ENCODE measurements at places on chromosomes 4 and X.

GRCh38 chr4:17447675-17448298 lies 64.1 kb downstream of the QDPR start:
- DNase-seq: no peak

- no peak for DNase-seq
Observed at GRCh38 chr4:70392057-70392776, 5.5 kb upstream of the OPRPN start.

GRCh38 chr4:25021216-25021615 lies 9.5 kb downstream of the LGI2 start:
- no peak for DNase-seq

DNA sequence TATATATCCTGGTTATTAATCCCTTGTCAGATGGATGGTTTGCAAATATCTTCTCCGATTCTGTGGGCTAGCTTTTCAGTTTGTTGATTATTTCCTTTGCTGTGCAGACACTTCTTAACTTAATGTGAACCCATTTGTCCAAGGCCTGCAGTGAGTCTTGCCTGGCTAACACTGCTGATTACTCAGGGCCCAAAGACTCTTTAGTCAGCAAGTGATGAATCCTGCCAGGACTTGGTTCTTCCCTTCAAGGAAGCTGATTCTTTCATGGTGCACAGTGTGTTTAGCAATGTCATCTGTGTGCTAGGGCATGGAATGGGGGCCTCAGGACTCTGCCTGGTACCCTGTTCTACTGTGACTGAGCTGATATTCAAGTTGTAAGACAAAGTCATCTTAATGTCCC lies 81.8 kb upstream of the TEX13A start:
- no peak for DNase-seq

DNA sequence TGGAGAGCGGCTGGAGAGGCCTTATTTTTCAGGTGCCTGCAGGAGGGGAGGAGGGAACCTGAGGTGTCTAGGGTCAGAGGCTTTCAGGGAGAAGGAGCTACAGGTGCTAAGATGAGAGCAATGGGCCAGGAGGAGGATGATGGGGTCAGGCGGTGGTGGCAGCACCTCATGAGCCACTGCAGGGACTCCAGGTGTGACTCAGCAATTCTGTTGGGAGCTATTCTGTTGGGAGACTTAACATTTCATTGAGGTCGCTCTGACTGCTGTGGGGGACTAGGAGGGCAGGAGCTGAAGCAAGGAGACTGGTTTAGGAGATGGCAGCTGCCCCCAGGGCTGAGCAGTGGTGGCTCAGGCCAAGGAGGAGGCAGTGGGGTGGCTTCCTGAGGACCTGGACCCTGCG lies 65.0 kb downstream of the CLDN34 start:
- no peak for DNase-seq

DNA sequence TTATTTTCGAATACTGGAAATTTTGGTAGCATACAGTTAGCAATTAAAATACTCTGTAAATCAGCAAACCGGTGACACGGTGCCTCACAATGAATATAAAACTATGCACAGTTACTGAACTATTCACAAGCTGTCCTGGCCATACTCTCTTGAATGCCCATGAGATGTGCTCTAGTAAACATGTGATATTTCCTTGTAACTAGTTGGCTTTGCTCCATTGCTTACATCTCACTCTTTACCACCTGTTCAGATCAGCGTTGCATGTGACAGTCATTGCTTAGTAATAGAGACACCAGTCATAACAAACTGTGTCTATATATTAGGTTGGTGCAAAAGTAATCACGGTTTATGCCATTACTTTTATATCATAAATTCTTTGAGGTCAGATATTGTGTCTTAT lies 897.9 kb upstream of the FTHL17 start:
- no peak for DNase-seq

DNA sequence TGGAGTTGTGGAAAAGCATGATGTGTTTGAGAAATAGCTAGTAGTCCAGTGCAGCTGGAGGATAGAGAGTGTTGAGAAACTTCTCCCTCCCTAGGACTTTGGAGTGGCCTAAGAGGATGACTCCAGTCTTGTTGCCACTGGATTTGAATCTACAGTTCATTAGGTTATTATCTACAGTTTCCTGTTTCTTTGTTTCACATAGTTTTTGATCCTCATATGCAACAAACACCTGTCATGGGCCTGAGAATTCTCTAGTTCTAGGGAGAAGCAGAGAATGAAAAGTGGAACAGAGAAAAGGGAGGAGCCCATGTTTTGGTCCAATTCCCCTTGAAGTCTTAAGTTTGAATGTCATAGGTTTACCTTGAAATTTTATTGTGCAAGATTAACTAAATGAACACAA lies 73.6 kb upstream of the TBC1D9 start:
- DNase-seq: no peak

DNA sequence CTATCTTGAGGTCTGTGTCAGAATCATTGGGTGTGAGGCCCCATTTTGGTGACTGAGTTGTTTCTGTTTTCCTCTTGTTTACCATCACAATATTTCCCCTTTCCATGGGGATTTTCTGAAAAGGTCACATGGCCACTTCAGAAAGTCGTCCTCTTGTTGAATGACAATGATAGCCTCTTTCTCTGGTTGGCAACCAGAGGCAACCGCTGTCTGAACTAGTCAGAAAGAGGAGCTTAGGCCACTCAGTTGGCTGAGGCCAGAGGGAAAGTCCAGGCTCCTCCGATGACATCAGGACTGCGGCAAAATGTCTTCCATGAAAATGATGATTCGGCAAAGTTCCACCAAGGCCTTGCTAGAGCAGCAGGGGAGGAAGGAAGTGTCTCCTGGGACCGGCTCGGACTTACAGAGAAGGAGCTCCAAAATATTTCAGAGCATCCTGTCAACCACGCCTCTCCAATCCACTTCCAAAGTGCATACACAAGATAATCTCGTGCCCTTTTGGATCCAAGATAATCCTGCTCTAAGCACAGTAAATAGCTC lies 19.1 kb upstream of the RBM47 start:
- no peak for DNase-seq

GRCh38 chrX:48022738-48023137 lies 15.9 kb downstream of the SPACA5 start:
- DNase-seq: no peak

DNA sequence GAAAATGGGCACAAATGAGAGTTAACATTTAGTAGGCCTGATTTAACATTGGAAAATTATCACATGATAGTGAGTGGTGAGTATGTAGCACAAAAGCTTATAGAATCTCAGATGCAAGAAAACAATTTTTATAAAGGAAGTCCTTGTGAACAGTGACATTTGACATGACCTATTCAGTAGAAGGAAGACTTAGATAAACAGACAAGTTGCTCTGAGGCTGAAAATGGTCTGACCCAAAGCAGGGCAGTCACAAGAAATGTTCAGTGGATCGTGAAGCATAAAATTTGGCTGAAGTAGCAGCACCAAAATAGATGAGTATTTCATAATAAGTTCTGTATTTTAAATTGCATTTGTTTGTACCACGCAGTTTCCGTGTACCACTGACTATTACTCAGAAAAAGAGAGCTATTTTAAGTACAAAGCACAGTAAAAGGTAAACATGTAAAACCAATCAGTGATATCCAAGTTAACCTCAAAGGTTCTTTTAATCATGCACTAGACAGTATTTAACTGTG lies 605.7 kb upstream of the PABPC4L start:
- no peak for DNase-seq

GRCh38 chrX:105648732-105649131 lies 173.6 kb upstream of the NRK start:
- no peak for DNase-seq

DNA sequence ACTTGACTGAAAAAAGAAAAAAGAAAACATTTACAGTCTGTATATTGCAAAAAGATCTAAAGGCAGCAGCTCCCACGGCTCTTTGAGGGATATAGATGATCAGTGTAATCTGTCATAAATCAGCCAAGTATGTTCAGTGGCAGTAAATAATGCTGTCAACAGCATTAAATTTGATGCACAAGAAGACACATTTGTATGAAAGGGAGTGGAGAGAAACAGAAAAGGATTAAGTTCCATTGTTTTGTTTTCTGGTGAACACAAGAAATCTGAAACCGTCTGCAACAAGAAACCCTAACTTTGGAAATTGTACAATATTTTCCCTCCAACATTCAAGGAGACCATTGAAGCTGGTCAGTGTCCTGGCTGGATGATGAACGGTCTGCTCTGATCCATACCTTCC lies 27.6 kb upstream of the C1QTNF7 start:
- DNase-seq: no peak

- no peak for DNase-seq
Observed at GRCh38 chrX:101749436-101749835, 89.8 kb upstream of the ARMCX2 start.

DNA sequence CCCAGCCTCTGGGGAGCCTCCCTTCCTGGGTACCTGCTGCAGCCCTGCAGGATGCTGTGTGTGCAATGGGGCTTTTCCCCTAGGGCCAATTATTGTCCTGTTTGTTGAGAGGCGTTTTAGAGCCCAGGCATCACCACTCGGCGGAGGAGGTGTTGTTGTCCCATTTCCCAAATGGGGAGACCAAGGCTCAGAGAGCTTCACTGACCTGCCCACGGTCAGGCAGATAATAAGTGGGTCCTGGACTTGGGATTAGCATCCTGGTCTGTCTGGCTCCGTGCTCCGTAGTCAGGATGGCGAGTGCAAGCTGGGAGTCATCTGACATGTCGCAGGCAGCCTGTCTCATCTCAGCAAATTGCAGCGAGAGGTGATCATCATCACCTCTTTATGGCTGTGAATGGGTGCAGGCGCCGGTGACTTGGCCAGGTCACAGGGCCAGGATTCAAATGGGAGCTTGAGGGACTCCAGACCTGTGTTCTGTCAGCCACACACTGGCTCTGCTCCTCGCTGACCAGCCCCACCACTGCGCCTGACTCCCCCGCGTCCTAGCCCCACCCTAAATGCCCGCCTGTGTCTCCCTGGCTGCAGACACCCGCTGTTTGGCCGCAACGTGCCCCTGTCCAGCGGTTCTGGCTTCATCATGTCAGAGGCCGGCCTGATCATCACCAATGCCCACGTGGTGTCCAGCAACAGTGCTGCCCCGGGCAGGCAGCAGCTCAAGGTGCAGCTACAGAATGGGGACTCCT lies 16.6 kb downstream of the HTRA3 start:
- DNase-seq: no peak

GRCh38 chr4:18033111-18034085 lies 11.8 kb upstream of the LCORL start:
- DNase-seq: no peak

DNA sequence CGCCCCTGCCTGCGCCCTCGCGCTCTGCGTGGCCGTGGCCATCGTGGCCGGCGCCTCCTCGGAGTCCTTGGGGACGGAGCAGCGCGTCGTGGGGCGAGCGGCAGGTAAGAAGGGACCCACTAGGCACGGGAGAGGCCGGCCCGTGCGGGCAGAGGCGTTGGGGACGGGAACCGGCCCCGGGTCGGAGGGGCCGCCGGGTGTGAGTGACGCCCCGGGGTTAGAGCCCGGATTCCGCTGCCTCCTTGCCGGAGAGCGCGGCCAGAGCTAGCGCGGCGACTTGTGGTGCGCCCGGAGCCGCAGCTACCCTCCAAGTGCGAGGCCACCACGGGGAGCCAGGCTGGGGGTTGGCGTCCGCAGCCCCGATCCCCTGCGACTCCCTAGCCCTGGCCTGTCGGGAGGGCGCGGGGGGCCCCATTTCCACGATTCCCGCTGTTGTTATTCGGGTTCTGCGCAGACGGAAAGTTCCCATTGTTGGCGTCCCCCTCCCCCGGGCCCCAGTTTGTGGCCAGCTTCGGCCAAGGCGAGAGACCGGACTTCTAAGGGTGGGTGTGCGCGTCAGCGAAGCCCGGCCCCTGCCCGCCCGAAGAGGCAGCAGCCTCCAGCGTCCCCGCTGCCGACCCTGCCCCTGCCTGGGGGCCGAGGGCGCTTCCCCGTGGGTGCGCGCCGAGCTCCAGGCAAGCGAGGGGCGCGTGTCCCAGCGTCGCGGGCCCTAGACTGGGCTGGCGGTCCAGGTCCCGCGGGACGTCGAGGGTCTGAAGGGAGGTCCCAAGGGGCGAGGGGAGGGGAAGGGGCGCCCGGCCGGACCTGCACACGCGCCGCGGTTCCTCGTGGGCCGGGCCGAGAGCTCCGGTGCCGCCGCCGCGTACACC lies 1.1 kb downstream of the FGFR3 start:
- no peak for DNase-seq

GRCh38 chrX:7294483-7294882 lies 146.5 kb upstream of the PUDP start:
- DNase-seq: no peak

GRCh38 chr4:152424977-152425376 lies 110.9 kb downstream of the FBXW7 start:
- DNase-seq: no peak

DNA sequence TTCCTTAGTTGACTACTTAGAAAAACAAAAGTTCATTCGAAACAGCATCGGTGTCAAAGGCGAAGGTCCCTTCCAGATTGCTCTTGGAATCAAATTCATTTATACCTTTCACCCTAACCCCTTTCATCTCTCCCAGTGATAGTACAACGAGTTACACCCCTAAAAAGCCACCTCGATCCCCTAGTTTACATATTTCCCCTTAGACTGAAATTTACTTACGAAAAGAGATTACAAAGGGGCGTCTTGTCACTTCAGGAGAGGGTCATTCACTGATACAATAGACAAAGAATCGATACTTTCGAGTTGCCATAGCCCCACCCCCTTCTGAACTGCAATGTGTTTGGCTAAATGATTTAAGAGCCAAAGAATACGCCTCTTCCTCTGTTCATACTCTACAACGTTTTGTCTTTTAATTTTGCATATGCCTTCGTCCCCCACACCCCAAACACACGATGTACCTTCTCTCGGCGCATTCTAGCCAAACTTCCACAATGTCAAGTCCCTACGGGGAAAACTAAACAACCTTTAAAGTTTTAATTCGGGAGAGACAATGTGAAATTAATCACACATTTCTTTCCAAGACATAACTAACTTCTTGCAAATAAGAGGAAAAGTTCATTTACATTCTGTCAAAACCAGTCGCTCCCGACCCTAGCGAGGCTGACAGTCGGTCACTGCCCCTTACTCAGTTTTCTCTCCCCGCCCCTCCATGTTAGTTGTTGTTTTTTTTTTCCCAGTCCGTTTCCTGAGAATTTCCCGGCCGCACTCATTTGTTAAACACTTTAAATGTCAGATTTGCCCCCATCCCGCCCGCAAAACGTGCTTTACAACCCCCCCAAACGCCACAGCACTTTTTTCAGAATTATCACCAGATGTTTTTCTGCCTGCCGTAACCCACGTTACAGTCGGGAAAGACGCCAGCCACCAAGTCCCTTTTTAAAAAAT lies 88.6 kb downstream of the HPRT1 start:
- DNase-seq: no peak

- DNase-seq: no peak
Observed at GRCh38 chrX:13285229-13285628, 34.6 kb downstream of the ATXN3L start.

- no peak for DNase-seq
Observed at GRCh38 chrX:103878466-103879122, 46.5 kb upstream of the RAB9B start.

DNA sequence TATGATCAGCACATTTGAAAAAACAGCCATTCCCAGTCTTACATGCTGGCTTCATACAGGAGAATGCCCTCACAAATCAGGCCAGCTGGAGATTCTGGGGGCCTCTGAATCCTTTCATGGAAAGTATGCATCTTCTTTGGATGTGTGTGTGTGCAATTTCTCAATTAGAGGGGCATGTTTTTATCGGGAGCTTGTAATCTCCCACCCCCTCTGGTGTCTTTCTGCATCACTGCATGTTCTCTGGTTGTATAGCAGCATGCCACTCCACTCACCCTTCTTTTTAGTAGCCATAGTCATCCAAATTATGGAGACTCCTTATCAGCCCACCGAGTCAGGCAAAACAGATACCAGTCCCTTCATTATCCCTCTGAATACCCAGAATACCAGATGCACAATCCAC lies 282.2 kb upstream of the SLIT2 start:
- DNase-seq: no peak
